ENCODE measurements at places on chromosomes 2 and 18.
A peak's percentile ranks its signal among the peaks of the same experiment; 100 is the strongest.

GRCh38 chr2:8309131-8309530 is 372.7 kb upstream of the ID2 start:
- DNase-seq: no peak

GRCh38 chr2:199148076-199148845 is 309.5 kb downstream of the SATB2 start:
- DNase-seq: no peak

GRCh38 chr18:3323900-3324299 is 62.0 kb downstream of the MYL12B start:
- DNase-seq: no peak

DNA sequence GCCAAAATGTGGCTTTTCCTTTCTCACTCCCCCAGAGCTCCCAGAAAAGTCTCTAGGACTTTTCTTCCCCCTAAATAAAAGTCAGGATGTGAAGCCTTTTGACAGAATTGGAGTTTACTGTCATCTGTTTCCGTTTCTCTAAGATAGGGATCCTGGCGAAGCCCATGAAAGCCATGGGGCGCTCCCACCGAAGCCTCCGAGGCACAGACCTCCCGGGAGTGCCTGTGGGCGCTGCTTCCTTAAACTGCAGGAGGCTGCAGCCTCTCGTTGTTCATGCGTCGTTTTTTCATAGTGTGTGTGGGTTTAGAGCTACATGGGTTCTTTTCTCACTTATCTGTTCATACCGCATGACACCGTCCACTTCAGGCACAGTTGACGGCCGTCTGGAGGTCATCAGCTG is 56.8 kb downstream of the ASAP2 start:
- DNase-seq: no peak

DNA sequence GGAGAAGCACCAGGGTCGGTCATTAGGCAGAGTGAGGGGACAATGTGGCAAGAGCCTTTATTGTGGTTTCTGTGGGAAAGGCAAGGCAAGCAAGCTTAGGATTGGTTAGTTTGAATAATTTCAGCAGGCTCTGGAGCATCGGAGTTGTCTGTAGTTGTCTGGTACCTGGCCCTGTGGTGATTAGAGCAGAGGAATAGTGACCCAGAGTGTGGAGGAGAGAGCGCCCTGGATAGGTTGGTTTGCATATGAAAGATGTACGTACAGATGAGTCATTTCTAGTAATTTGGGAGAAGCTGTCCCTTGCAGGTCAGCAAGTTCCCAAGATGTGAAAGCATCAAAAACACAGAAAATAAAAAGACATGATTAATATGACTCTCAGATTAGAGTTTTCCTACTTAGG is 383.1 kb upstream of the MEX3C start:
- no peak for DNase-seq

DNA sequence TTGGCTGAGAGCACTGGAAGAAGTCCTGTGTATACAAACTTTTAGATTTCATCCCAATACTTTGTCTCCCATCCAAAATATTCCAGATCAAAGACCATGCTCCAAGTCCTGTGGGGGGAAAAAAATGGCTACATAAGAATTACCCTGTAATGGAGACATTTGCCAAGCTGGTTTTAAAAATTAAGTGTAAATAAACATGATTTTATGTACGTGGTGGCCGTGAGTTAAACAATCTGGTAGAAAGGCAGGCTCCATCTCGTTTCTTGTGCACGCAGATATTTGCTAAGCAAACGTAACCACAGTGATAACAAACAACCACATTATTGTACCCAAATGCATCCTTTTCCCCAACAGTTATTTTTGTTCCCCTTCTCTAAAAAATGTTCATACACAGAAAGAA is 176.4 kb downstream of the ZNF516 start:
- no peak for DNase-seq

DNA sequence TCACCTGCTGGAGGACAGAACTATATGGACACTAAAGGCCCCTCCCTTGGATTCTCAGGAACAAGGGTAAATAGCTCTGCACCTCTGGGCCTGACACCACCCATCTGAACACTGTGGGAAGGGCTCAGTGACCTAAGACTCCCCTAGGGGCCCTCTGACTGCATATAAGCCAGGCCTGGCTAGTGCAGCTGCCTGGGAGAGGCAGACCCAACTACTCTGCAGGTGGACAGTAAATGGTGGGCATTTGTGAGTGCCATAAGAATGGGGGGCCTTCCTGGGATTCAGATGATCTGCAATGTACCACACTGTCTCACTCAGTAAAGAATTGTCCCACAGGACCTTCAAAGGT is 11.2 kb upstream of the WIPF1 start:
- DNase-seq: no peak

- DNase-seq: peak; percentile 47
Measured at GRCh38 chr2:162242586-162243280, 512 bp downstream of the FAP start.

DNA sequence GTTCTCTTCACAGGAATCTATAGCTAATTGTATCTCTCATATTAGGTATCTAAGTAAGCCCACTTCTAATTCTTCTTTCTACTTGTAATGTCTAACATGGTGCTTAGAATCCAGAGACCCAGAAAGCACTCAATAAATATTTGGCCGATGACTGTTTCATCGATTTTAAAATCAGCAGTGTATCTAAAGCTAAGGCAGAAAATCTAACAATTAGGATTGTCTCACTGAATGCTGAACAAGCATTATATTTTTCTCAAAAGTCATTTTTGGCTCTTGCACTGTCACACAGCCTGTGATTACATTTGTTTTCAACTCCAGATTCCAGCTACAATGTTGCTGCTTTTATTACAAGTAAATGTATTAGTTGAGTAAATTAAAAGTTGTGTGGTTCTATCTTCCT is 20.3 kb downstream of the COL5A2 start:
- DNase-seq: no peak

- DNase-seq: no peak
Measured at GRCh38 chr2:1286929-1287328, 126.3 kb upstream of the TPO start.

DNA sequence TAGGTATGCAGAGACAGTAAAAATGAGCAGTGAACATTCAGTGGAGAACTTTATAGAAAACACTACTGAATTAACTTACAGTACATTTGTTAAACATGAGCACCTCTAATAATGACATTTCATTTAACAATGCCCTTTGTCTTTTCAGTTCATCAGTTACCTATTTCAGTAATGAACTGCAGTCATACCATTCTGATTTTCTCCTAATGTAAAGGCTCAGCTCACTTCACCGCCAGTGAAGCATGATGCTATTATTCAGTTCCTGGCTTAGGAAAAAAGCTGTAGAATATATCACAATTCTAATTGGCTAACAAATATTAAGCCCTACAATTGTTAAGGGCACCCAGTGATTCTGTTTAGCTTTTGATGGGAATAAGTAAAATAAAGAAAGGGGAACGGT is 37.1 kb upstream of the CCDC93 start:
- DNase-seq: no peak

DNA sequence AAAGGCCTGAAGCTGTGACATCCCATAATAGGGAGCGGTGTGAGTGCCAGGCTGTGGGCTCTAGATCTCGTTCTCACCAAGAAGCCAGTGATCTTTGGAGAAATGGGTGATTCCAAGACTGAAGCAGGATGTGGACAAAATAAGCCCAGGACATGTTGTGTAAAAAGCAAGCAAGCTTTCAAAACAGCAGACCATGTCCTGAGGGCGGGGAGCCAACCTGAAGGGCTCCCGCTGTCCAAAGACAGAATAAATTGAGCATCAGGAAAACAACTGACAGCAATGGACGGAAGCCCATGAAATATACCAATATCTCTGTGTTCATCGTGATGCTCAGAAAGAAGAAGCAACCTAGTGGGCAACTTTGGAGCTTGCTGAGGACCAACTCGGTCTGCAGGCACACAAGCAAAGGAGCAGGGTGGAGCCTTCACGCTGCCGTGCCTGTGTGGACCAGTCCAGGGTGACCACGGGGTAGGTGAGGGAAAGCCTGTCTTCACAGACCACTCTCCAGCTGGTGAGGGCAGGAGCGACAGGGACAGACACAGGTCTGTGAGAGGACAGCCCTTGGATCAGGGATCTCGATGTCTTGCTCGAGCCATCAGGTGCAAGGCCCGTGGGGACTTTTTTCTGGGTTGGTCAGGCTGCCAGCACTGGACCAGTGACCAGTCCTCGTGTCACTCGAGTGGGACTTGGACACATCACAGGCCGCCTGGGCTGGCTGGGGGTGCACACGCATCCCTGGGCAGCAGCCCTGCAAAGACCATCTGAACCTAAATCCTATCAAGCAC is 21.5 kb downstream of the MTERF4 start:
- no peak for DNase-seq

- no peak for DNase-seq
Measured at GRCh38 chr2:128366713-128367511, 48.2 kb upstream of the HS6ST1 start.

GRCh38 chr2:120879431-120880295 is 144.0 kb downstream of the GLI2 start:
- no peak for DNase-seq

DNA sequence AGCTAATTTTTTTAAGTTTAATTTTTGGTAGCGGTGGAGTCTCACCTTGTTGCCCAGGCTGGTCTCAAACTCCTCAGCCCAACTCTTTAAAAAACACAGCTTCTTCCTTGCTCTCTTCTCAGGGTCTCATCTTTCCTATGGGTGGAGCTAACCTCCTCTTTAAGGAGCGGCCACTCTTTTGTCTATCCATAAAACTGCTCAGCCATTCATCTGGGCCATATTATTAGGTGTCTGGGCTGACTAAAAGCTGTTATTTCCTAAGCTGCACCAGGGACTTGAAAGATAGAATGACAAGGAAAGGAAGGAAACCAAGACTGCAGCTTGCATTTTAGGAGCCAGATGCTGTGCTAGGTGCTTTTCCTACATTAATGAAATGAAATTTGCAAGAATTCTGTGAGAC is 35.8 kb upstream of the THOC1 start:
- no peak for DNase-seq

DNA sequence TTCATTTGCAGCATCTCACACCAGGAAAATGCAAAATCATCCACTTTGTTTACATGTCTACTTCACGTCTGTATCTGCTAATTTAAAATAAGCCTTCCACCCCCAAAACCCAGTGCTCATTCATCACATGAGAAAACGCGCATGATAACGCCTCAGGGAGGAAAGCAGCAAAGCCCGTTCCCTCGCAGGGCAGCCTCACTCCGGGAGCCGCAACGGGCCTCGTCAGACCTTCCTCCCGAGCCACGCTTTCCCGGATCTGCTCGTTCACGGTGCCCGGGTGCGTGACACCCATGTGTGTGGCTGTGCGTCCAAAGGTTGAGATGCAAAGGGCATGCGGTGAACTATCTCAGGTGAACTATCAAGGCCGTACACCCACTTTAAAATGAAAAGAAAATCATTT is 59.8 kb downstream of the NDUFA10 start:
- no peak for DNase-seq

GRCh38 chr2:24820175-24820513 is 26.9 kb downstream of the CENPO start:
- DNase-seq: no peak

DNA sequence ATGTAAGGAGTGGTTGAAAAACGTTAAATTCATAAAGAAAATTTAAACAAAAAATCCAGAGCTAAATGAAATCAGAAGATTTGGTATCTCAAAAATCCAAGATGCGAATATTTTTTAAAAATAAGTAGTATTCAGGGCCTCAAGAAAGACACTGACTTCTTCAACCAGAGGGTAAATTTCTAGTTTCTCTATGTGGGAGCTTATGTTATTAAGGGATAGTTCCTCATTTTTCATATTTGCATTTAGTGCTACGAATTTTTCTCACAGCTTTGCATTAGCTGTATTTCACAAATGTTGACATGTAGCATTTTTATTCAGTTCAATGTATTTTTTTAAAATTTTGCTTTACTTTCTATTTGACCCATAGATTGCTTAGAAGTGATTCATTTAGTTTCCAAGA is 454.7 kb downstream of the CBLN2 start:
- no peak for DNase-seq

DNA sequence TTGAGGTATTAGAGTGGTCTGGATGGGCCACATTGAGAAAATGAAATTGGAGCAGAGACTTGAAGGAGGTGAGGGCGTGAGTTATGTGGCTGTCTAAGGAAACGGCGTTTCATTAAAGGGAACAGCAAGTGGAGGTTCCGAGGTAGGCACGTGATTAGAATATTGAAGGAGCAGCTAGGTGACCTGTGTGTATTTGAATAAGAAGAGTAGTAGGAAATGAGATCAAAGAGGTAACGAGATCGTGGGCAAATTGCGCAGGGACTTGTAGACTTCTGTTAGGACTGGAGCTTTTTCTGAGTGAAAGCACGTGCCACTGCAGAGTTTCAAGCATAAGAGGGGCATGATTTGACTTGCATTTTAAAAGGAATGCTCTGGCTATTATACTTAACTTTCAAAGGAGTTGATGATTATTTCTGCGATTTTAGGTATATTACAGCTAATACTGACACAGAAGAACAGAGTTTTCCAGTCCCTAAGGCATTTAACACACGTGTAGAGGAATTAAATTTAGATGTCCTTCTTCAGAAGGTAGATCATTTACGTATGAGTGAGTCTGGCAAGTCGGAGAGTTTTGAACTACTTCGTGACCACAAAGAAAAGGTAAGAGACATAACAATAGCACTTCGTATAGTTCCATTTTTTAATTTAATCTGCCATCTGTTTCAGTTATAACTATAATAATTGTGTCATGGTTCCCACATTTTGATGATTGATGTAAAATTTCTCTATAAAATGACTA is 48.7 kb downstream of the RMDN2 start:
- no peak for DNase-seq

- no peak for DNase-seq
Measured at GRCh38 chr2:124915567-124915966, 890.5 kb downstream of the CNTNAP5 start.

DNA sequence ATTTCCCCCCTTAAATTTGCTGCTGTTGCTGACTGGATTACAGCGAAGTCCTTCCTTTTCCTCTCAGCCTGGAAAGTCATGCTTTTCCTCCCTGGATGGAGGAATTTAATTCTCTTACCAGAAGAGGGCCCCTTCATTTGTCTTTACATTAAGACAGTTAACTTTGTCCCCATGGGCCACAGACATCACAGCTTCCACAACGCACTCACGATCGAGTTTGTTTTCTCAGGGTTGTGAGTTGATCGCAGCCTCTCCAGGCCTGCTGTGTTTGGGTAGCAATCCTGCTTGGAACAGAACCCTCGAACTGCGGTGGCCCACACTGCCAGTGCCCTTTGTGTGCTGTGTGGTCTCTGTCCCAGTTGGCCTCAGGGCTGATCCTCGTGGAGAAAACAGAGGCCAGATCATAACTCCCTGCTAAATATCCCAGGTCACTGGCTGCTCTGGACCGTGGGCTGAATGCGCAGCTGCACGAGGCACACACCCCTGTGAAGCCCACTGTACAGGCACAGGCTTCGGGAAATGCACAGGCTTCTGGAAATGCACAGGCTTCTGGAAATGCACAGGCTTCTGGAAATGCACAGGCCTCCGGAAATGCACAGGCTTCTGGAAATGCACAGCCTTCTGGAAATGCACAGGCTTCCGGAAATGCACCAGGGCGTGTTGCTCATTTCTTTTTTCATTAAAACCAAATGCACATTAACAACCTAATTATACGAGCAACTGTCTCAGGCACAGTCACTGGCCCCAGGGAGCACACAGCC is 2.2 kb upstream of the PDIA6 start:
- no peak for DNase-seq

GRCh38 chr2:20571644-20572215 is 79.2 kb downstream of the HS1BP3 start:
- no peak for DNase-seq

- DNase-seq: no peak
Measured at GRCh38 chr18:76405280-76405679, 89.8 kb downstream of the ZNF516 start.
